ENCODE measurements at places on chromosomes 1 and 21.

GRCh38 chr1:41499591-41499990 lies 15.1 kb upstream of the EDN2 start:
- DNase-seq: no peak

DNA sequence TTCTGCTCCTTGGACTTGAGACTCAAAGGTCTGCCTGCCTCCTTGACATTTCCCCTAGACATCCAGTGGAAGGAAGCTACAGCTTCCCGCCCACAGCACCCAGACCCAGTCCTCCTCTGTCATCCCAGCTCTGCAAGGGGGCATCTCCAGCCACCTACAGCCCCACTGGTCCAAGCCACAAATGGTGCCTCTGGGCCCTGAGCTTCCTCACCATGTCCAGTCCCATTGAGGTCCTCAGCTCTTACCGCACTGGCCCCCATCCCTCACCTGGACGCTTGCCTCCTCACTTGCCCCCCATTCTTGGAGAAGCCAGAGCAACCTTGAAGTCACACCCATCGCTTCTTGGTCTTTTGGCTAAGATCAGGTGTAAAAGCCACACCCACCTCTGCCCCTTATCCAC lies 13.2 kb downstream of the PODN start:
- DNase-seq: no peak

- DNase-seq: peak; percentile 67
Observed at GRCh38 chr1:202159534-202160371, 649 bp downstream of the PTPN7 start.

DNA sequence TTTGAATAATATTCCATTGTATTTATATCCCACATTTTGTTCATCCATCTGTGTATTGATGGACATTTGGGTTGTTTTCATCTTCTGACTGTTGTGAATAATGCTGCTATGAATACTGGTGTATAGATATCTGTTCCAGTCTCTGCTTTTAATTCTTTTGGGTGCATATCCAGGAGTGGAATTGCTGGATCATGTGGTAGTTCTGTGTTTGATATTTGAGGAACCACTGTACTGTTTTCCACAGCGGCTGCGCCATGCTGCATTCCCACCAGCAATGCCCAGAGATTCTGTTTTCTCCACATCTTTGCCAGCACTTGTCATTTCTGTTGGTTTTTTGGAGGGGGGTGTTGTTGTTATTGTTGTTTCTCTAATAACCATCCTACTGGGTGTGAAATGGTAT lies 131.6 kb upstream of the KIF26B start:
- no peak for DNase-seq

GRCh38 chr1:2345297-2346075 lies 45.9 kb downstream of the MORN1 start:
- DNase-seq: no peak

DNA sequence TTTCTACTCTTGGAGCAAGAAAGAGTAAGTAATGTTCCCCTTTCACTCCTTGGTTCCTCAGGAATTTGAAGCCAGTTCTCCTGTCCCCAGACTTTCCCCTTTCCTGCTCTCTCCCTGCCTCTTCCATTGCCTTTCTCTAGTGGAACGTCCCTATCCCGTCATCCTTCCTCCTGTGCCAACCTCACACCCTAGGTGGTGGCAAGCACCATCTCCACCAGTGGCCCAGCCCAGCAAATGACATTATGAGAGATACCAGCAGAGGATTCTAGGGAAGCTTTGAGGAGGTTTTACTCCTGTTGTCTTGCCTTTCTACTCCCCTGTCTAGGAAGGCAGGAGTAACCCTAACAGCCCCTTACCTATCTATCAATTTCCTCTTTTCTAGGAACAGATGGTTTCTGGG lies 8.1 kb upstream of the TACSTD2 start:
- no peak for DNase-seq

GRCh38 chr1:213530611-213531320 lies 457.0 kb upstream of the PROX1 start:
- DNase-seq: no peak

DNA sequence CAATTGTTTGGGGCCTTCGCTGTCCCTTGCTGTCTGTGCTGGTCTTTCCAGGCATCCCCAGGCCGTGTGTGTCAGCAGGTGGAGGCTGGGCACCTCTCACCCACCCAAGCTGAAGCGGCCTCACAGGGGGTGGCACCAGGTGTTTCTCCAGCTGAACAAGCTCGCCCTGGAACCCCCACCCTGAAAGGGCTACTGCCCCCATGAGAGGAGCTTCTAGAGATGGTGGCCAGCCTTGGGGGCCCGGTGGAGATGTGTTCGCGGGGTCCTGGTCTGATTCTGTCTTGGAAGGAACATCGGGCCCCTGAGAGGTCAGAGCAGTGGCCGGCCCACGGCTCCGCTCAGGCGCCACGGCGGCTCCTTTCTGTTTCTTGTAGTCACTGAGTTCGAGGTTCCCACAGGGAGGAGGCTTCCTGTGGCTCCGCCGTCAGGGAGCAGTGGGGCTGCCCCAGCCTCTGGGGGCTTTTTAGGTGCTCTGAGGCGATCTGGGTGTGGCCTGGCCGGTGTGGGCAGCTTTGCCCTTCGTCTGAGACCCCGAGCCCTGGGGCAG lies 46.9 kb downstream of the SKI start:
- no peak for DNase-seq

DNA sequence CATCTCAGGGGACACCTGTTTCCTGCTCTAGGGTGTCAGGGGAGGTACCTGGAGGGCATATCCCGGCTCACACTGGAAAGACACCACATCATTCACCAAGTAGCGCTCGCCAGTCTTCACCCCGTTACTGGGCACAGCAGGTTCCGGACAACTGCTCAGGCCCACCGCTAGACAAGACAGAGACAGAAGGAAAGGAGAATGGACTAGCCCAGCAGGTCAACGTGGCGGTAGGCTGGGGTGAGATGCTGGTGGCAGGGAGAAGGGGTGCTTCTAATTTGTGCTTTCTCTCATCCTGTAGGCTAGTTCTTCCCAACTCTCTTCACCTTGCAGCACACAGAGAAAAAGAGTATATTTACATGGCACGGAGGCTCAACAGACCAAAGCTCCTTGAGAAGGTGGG lies 145.0 kb downstream of the ZSCAN20 start:
- no peak for DNase-seq

DNA sequence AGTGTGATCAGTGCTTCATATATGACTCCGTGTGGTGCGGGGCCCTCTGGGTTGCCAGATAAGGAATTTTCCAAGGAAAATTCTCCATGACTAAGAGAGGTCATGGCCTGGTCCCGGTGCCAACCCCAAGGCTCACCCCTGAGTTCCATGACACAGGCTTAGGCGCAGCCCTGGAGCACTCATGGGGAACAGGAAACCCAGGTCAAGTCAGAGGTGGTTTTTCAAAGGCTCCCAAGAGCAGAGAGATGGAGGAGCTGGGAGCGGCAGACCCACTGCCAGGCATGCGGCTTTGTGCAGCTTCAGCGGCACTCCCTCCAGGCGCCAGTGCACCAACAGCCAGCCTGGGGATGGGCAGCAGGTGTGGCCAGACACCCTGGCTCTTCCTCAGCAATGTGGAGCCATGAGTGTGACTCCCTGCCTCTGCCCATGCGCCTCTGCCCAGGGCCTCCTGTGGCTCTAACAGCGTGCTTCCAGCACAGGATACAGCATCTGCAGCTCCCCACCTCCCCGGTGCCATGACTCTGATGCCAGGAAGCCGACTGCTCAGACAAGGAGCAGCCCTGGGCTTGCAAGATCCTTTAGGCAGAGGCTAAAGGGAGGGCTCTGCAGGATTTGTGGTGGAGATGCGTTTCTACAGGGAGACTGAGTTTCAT lies 47.3 kb downstream of the GPR161 start:
- DNase-seq: no peak

- no peak for DNase-seq
Observed at GRCh38 chr1:42955311-42956063, 3.2 kb downstream of the SLC2A1 start.

DNA sequence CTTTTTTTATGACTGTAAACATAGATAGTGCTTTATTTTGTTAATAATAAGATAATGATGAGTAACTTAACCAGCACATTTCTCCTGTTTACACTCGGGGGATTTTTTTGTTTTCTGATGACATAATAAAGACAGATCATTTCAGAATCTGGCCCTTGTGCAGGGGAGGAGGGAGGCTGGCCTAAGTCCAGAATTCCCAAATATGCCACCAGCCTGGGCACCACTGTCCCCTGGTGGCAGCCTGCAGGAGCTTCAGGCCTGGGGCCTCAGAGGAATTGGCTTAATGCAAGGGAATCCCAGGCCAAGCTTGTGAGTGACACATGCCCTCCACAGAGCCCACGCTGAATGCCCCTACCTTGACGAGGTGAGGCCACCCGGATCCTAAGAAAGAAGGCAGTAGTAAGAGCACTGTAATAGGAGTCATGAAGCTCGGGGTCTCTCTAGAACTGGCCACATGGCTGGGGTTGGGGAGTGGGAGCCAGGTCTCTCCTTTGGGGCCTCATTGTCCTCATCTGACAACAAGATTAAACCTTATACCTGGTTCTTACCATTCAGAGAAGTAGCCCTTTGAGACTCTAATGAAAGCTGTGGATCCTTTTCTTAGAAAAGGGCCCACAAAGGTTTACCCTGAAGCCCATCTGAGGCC lies 24.1 kb downstream of the ETNK2 start:
- no peak for DNase-seq

DNA sequence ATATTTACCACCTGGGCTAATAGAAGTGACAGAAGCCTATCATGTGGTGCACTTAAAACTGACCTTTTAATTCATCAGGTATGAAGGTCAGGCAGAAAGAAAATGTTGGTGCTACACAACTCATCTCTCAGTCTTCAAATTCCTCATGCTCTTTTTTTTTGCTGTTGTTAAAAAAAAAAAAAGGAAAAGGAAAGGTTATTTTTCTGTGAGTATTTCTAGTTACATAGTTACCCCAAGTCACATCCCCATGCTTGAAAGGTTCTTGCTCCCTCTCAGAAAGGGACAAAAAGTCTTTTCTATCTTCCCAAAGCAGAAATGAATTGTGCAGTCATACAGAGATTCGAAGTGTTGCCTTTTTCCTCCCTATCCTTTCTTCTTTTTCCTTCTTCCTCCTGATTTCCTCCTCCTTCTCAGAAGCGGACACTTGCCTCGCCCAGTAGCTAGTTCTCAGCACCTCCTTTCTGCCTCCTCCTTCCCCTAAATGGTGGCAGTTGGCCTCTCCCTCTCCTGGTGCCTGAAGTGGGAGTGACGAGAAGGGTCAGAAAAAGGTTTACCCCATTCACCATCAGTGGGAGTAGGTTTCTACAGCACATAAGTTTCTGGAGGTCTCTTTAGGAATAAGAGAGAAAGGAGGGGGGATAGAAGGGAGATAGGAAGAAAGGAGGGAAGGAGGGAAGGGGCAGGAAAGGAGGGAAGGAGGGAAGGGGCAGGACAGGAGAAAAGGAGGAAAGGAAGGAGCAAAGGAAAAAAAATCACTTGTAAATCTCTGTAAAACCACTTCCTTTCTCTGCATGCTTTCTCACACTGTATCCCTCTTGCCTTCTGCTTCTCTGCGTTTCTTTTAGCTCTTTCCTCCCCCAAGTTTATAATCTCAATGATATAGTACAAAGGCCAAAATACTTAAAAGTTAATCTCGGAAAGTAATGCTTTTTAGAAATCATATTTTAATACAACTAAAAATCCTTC lies 20.4 kb upstream of the C1orf105 start:
- DNase-seq: no peak

Data from activated T-cell treated with anti-CD3 and anti-CD28 coated beads for 24 hours (primary cell).